Osteoblast (primary cell): ENCODE measurements at places on chromosomes 6 and 20. TPM values are rescaled to one million over a fixed set of nuclear protein-coding genes. Genes with fewer than 3 reads are reported as not detected.

EDN3 gene
- not detected in 2 replicates for total RNA-seq

DNA sequence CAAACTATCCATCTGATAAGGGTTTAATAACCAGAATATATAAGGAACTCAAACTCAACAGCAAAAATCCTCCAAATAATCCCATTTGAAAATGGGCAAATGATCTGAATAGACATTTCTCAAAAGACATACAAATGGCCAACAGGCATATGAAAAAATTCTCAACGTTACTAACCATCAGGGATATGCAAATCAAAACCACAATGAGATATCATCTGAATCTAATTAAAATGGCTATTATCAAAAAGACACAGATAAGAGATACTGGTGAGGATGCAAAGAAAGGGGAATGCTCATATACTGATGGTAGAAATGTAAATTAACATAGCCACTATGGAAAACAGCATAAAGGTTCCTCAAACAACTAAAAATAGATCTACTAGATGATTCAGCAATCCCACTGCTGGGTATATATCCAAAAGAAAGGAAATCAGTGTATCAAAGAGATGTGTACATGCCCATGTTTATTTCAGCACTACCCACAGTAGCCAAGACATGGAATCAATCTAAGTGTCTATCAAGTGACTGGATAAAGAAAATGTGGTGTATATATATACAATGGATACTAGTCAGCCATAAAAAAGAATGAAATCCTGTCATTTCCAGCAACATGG is 6.1 kb upstream of the BRD2 start:
- no peak overlapping the region for H3K4me3 ChIP-seq
- H3K27me3 ChIP-seq: no peaks in the 10 kb centered on the region
- DNase-seq: no peak
- H3K4me1 ChIP-seq: peaks cover 16% of the 10 kb centered on the region

RIN2 gene
- 55.7 and 63.6 TPM in 2 replicates for total RNA-seq

CLVS2 gene
- not detected in 2 replicates for total RNA-seq

GRCh38 chr6:163338671-163339405 is 75.7 kb upstream of the QKI start:
- peak; percentile 88 for DNase-seq
- peaks cover 24% of the 10 kb centered on the region for H3K4me1 ChIP-seq
- H3K27ac ChIP-seq: peak overlapping the region; percentile 26
- no peaks in the 10 kb centered on the region for H3K36me3 ChIP-seq
- H3K27me3 ChIP-seq: no peaks in the 10 kb centered on the region

LGSN gene
- total RNA-seq: not detected in 2 replicates

GRCh38 chr6:47532981-47533585 is 55.5 kb downstream of the CD2AP start:
- H3K36me3 ChIP-seq: no peaks in the 10 kb centered on the region
- no peak overlapping the region for H3K27ac ChIP-seq
- DNase-seq: no peak
- H3K4me3 ChIP-seq: no peak overlapping the region

DNA sequence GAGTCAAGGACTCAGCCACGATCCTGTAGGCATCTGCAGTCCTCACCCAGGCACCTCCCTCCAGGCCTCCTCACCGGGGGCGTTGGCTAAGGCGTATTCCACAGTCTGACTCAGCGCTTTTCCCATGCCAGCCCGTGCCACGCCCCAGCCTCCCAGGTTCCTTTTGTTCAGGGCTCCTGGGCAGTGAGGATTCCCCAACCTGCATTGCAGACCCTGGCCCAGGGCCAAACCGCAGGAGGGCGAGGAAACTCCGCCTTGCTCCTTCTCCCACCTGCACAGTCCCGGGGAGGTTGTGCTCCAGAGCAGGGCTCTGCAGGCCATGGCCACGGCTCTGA is 202.8 kb upstream of the CST7 start:
- no peak for DNase-seq
- no peak overlapping the region for H3K4me3 ChIP-seq
- H3K4me1 ChIP-seq: no peaks in the 10 kb centered on the region
- H3K27ac ChIP-seq: no peak overlapping the region
- no peaks in the 10 kb centered on the region for H3K36me3 ChIP-seq

FRK gene
- total RNA-seq: 1.1 and 1.2 TPM in 2 replicates

GRCh38 chr20:16308754-16309153 is 264.5 kb downstream of the KIF16B start:
- no peak overlapping the region for H3K4me3 ChIP-seq
- no peak for DNase-seq

GRCh38 chr6:37141281-37142049 is 28.5 kb upstream of the PIM1 start:
- no peaks in the 10 kb centered on the region for H3K27me3 ChIP-seq
- H3K36me3 ChIP-seq: no peaks in the 10 kb centered on the region
- peak overlapping the region; percentile 54 for H3K27ac ChIP-seq
- H3K4me1 ChIP-seq: peaks cover 46% of the 10 kb centered on the region
- H3K4me3 ChIP-seq: no peak overlapping the region

TAAR1 gene
- not detected in 2 replicates for total RNA-seq

GRCh38 chr6:41427642-41428335 is 92.4 kb downstream of the NCR2 start:
- peaks cover 27% of the 10 kb centered on the region for H3K4me1 ChIP-seq
- peak; percentile 81 for DNase-seq
- peak overlapping the region; percentile 52 for H3K4me3 ChIP-seq
- H3K36me3 ChIP-seq: no peaks in the 10 kb centered on the region
- no peak overlapping the region for H3K27ac ChIP-seq
- H3K27me3 ChIP-seq: peaks cover 44% of the 10 kb centered on the region

FABP7 gene
- total RNA-seq: not detected in 2 replicates

DNA sequence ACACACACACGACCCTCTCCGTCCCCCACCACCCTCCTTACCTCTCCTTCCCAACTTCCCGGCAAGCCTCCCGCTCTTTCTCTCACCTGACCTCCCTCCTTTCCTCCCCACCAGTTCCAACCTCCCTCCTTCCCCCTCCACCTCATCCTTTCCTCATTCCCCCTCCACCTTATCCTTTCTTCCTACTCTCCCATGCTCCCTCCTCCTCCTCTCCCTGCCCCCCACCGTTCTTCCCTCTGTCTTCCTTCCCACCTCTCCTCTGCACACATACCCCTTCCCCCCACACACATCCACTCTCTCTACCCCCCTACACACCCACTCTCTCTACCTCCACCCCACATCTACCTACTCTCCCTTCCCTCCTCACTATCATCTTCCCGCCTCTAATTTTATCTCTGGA is 144.2 kb downstream of the TBC1D32 start:
- no peaks in the 10 kb centered on the region for H3K27me3 ChIP-seq
- H3K27ac ChIP-seq: no peak overlapping the region
- no peak overlapping the region for H3K4me3 ChIP-seq

DNA sequence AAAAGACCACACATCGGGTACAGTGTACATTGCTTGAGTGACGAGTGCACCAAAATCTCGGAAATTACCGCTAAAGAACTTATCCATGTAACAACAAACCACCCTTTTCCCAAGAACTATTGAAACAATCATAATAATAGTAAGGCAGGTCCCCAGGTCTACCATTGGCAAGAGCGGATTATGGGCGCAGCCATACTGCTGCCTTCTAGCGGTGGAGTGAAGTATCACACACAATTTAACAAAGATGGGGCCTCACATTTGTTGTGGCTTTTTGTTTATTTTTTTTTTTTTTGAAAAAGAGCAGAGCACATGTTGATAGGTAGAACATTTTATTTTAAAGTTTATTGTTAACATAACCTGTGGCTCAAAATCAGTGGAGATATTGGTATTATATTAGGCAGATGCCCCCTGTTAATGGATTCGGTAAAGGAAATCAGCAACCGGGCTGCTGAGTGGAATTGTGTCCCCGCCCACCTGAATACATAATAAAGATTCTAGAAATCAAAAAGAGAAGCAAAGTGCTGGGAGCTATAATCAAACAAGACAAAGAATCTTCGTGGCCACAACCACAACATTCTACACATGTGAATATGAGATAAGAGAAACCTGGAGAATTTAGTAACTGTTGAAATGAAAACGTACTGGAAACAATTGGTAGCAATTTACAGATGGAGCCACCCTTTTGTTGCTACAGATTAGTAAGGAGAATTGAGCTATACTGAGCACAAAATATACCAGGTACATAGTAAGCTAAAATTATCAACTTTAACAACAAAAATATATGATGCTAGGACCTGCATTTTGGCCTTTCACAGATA is 94.2 kb upstream of the EXOC2 start:
- no peaks in the 10 kb centered on the region for H3K36me3 ChIP-seq
- peaks cover 2% of the 10 kb centered on the region for H3K27me3 ChIP-seq
- no peak for DNase-seq
- H3K4me3 ChIP-seq: no peak overlapping the region

DNA sequence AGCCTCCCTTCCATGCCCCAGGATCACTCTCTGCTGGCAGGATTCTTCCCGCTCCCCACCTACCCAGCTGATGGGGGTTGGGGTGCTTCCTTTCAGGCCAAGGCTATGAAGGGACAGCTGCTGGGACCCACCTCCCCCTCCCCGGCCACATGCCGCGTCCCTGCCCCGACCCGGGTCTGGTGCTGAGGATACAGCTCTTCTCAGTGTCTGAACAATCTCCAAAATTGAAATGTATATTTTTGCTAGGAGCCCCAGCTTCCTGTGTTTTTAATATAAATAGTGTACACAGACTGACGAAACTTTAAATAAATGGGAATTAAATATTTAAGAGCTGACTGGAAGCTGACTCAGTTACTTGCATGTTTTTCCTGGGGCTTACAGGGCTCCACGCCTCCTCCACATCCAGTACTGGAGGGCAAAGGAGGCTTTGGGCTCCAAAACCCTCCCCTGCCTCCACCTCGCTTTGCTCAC is 24.3 kb upstream of the FANCE start:
- peaks cover 31% of the 10 kb centered on the region for H3K36me3 ChIP-seq
- peaks cover 40% of the 10 kb centered on the region for H3K4me1 ChIP-seq
- peak overlapping the region; percentile 28 for H3K4me3 ChIP-seq
- H3K27me3 ChIP-seq: no peaks in the 10 kb centered on the region
- H3K27ac ChIP-seq: peak overlapping the region; percentile 52

DNA sequence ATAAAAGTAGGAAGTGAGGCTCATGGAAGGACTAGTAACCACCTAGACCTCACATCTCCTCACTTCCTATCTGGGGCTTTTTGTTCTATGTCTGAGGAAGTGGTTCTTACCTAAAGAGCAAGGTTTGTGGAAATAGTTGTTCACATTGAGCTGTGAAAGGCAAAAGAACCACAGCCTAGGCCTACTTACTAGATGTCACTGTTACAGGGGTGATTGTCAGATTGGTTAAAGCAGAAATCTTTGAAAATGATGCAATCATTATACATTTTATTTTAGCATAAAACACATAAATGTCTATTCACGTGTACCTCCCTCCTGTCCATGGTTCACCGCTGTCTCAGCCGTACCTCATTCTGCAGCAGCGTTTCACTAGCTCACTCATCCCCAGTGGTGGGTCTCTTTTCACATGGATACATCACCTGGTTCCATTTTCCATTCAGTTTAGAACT is 268.8 kb downstream of the TMEM242 start:
- no peak overlapping the region for H3K4me3 ChIP-seq
- no peak for DNase-seq
- H3K36me3 ChIP-seq: no peaks in the 10 kb centered on the region
- H3K27me3 ChIP-seq: no peaks in the 10 kb centered on the region

DNA sequence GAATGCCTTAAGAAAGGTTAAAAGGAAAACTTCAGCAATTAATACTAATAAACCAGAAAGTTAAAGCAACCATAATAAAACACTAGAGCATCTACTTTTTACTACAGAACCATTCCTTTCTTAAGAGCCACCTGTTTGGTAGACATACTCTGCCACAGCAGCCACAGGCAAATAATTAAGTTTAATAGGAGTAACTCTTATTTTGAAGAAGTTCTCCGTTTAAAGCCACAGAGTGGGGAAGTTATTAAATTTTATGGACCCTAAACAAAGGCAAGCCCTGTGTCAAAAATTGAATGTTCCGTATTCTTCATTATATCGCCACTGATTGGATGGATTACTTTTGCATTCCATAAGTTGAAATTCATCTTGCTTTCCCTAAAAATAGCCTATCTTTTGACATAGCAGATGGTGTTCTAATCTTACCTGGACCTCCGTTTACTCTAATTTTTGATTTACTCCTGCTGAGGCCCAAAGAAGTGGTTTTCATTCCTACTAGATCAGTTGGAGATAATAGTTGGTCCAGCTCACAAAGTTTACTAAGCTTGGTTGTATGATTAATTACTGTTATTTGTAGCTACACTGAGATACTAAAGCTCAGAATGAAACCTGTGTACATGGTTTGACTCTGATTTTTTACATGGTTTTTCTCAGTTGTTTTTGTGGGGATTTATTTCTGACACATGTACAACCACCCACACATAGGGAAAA is 140.4 kb upstream of the SUPT3H start:
- peaks cover 24% of the 10 kb centered on the region for H3K36me3 ChIP-seq
- no peak overlapping the region for H3K4me3 ChIP-seq
- peaks cover 23% of the 10 kb centered on the region for H3K4me1 ChIP-seq
- H3K27ac ChIP-seq: no peak overlapping the region
- H3K27me3 ChIP-seq: no peaks in the 10 kb centered on the region
- no peak for DNase-seq

DNA sequence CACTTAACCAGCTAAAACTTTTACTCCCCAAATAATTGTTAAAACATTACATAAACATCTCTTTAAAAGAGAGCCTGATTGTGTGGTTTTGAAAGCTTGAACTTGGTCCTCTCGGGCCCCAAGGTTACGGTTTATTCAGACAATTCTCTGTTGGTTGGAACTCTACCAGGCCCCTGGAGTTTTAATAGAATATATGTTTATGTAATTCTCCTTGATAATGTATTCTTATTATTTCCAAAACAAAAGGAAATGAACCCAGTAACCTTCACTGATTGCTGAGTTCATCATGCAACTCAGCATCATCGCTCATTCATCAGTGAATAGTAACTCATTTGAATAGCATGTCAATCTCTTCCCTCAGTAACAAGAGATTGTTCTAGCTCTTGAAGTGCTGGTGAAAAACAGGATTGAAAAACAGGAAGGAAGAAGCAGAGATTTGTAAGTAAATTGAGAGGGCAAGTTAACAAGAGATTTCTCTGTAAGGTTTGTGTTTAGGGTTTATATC is 464.5 kb upstream of the MARCKS start:
- no peak overlapping the region for H3K4me3 ChIP-seq
- H3K4me1 ChIP-seq: peaks cover 14% of the 10 kb centered on the region
- H3K27ac ChIP-seq: no peak overlapping the region
- no peaks in the 10 kb centered on the region for H3K27me3 ChIP-seq

GRCh38 chr20:50642288-50642803 is 49.0 kb downstream of the RIPOR3 start:
- no peaks in the 10 kb centered on the region for H3K36me3 ChIP-seq
- no peaks in the 10 kb centered on the region for H3K27me3 ChIP-seq
- no peak for DNase-seq
- H3K27ac ChIP-seq: no peak overlapping the region
- H3K4me1 ChIP-seq: peaks cover 14% of the 10 kb centered on the region
- H3K4me3 ChIP-seq: no peak overlapping the region

- no peaks in the 10 kb centered on the region for H3K36me3 ChIP-seq
- peaks cover 7% of the 10 kb centered on the region for H3K4me1 ChIP-seq
- no peak for DNase-seq
- no peak overlapping the region for H3K27ac ChIP-seq
- no peak overlapping the region for H3K4me3 ChIP-seq
- H3K27me3 ChIP-seq: no peaks in the 10 kb centered on the region
Observed at GRCh38 chr6:160128879-160129516, 7.4 kb downstream of the SLC22A1 start.
